Left hindlimb (tissue), 1 donor: ENCODE measurements at places on chromosomes 3 and 15.

GRCh38 chr3:24410860-24411259, 83.8 kb downstream of the THRB start:
- DNase-seq: no peak

GRCh38 chr3:118675305-118675704, 359.3 kb downstream of the IGSF11 start:
- DNase-seq: no peak

- DNase-seq: no peak
Measured at GRCh38 chr3:12994357-12994606, 78.9 kb downstream of the IQSEC1 start.

GRCh38 chr3:17745894-17746293, 3.5 kb upstream of the TBC1D5 start:
- no peak for DNase-seq

DNA sequence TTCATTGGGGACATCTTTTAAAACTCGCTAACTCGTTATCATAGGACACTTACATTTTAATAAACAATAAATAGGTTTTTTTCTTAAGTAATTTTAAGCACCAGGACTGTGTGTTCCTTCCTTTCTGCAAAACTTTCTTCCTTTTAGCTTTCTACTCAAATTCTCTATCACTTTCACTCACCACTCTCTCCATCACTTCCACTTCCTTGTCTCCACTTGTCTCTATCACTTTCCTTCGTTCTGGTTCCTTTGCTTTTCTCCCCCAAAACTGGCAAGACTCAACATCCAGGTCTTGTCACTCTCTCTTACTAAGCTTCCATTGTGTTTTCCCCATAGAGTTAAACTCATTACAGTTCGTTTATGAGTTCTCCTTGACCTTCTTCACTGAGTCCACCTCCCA, 99.0 kb downstream of the ZPLD1 start:
- no peak for DNase-seq
